Stimulated activated CD8-positive, alpha-beta memory T cell treated with anti-CD3 and anti-CD28 coated beads, Interleukin-4, amount 100 ng/mL, for 1 hour (primary cell): ENCODE measurements at places on chromosomes 5 and 9.

DNA sequence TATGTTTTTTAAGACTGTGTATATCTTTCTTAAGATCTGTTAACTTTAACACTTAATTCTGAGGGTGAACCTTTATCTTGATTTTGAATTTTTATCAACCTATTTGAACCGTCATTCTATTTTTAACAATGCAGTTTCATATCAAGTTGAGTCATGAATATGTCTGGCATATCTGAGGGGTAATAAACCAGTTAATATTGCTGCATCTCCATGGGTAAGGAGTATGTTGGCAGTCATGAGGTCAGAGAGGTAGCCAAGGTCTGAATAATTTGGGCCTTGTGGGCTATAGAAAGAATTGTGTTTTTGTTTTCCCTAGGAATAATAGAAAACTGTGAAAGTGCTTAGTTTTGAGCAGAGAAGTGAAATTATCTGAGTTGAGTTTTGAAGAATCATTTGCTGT lies 419.0 kb downstream of the PLK2 start:
- no peak for DNase-seq

- DNase-seq: no peak
Observed at GRCh38 chr5:14108170-14108996, 34.8 kb upstream of the TRIO start.

GRCh38 chr9:107409581-107410389 lies 79.8 kb downstream of the KLF4 start:
- DNase-seq: no peak

DNA sequence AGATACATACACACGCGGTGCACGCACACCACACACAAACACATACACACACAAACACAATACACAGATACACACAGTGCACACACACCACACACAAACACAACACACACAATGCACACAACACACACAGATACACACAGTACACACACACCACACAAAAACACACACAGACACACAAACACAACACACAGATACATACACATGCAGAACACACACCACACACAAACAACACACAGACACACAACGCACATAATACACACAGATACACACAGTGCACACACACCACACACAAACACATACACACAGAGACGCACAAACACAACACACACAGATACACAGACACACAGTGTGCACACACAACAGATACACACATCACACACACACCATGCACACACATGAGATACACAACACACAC lies 5.9 kb upstream of the CCDC187 start:
- no peak for DNase-seq

DNA sequence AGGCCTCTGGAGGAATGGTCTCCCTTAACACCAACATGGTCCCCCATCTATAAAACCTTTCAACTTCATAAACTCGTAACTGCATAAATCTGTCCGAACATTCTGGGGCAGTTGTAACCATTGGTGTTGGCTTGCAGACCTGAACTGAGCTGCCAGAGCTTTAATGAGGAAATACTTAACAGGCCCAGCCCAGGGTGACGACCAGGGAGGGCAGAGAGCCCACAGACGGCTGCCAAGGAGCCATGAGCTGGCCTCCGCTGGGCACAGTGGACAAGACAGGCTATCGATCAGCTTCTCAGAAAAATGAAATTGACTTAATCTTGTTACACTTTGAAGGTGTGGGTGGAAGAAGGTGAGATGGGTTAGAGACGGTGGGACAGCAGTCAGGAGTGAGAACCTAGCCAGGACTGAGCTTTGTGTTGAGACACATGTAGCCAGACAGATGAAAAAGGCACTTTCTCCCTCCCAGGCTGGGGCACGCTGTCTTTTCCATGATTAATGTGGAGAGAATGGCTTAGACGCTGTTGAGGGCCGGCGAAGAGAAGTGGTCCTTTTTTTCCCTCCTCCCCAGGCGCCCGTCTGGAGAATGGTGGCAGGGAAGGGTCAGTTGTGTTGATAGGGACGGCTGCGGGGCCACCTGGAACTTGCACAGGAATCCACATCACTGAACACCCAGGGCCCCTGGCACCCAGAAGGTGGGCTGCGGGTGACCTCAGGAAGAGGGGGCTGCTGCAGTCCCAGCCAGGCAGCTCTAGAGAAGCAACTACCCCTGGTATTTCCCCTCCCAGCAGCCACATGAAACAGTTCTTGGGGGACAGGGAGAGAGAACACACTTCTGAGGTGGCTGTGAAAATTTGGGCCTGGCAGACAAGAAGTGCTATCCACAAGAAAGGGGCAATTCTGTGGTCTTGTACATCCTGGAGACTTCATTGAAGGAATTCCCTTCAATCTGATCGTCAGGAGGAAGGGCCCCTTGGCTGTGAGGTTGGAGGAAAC lies 27.3 kb upstream of the TCOF1 start:
- no peak for DNase-seq

- no peak for DNase-seq
Observed at GRCh38 chr5:176768174-176768970, 42.0 kb upstream of the UNC5A start.

GRCh38 chr5:31987985-31988710 lies 186.0 kb downstream of the GOLPH3 start:
- no peak for DNase-seq

- DNase-seq: no peak
Observed at GRCh38 chr5:150066901-150067396, 19.4 kb downstream of the CSF1R start.

- DNase-seq: no peak
Observed at GRCh38 chr5:149445739-149446369, 66.8 kb upstream of the IL17B start.

DNA sequence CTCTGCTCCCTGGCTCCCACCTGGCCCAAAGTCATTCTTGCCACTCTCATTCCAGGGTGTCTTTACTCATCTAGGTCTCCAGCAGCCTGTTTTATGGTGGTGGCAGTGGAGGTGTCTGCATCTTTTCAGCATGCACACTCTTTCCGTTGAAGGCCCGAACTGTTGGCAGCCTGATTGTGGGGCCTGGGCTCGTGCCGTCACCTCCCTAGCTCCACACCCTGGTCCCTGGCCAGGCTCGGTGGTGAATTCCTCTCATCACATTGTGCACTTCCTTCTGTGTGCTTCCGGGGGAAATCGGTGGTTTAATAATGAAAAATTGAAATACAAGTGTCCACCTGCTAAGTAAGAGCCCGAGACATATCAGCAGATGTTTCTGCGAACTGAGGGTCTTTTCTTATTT lies 214.3 kb downstream of the TRIO start:
- DNase-seq: no peak

DNA sequence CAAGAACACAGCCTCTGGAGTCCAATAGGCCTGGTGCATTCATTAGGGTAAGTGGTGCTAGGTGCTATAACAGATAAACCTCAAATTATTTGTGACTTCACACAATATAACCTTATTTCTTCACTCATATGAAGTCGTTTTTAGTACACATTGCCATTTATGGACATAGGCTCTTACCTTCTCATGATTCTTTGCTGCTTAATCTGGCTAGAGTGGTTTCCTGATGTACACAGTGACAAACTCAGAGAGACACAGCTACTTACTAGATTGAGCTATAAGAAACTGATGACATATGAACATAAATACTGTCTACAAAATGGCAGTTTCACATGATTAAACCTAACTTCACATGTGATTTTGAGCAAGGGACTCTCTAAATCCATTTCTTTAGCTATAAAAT lies 14.2 kb upstream of the SUB1 start:
- DNase-seq: no peak

GRCh38 chr9:684941-685340 lies 156.6 kb upstream of the DMRT1 start:
- DNase-seq: no peak

GRCh38 chr5:1001406-1002270 lies 7.0 kb upstream of the NKD2 start:
- no peak for DNase-seq

DNA sequence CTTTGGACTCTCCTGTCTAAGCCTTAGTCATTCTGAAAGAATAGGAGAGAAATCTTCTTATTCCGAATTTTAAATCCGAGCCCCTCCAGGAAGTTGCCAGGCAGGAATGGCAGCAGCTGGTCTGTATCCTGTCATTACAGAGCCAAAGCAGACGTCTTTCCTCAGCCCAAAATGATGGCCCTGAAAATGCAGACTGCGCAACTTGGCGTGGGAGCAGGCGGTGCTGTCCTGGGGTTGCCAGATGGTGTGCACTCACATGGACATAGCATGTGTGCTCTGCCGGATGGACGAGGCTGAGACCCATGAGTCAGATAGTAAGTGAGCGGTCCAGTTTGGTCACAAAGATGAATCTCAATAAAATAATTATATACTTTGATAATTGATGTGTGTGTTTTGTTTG lies 410.4 kb downstream of the KCTD16 start:
- DNase-seq: no peak

- DNase-seq: no peak
Observed at GRCh38 chr9:19102181-19102630, 498 bp downstream of the HAUS6 start.

DNA sequence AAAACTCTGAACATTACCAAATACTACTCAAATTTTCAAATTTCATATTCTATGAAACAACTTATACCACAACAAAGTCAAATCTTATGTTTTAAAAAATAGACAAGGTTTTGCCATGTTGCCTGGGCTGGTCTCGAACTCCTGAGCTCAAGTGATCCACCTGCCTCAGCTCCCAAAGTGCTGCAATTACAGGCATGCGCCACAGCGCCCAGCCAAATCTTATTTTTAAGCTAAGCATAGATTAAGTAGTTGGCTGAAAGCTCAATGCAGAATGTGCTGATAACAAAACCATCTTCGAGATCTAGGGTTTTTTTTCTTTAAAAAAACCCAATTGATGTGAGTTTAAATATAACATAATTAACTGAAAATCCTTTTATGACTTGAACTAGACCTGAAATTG lies 6.4 kb downstream of the LMBRD2 start:
- no peak for DNase-seq

DNA sequence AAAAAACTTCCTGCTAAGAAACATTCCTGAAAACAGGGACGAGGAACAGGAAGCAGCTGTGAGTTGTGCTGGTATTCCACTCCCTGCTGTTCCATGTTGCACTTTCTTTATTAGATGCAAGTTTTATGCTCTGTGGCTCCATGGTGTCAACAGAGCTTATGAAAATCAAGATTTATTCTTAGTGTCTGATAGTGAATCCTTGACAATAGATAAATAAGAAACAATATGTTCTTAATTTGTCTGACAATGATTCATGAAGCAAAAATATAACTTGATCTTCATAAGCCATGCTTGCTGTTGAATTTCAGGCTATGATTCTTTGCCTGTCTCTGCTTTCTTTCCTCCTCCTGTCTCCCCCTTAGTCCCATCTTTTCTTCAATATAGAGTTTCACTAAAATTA lies 119.6 kb downstream of the DROSHA start:
- DNase-seq: no peak

DNA sequence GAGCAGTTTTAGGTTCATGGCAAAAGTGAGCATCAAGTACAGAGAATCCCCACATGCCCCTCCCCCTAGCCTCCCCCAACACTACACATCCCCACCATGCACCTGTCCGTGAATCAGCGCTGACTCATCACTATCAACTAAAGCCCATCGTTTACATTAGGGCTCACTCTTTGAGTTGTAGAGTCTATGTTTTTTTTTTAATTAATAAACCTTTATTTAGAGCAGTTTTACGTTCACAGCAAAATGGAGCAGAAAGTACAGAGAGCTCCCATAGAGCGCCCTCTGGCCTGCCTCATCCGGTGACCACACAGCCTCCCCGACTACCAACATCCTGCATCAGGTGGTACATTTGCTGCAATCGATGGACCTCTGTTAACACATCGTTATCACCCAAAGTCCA lies 47.9 kb upstream of the UNC5A start:
- no peak for DNase-seq

GRCh38 chr5:61229416-61229815 lies 67.1 kb upstream of the SMIM15 start:
- no peak for DNase-seq

DNA sequence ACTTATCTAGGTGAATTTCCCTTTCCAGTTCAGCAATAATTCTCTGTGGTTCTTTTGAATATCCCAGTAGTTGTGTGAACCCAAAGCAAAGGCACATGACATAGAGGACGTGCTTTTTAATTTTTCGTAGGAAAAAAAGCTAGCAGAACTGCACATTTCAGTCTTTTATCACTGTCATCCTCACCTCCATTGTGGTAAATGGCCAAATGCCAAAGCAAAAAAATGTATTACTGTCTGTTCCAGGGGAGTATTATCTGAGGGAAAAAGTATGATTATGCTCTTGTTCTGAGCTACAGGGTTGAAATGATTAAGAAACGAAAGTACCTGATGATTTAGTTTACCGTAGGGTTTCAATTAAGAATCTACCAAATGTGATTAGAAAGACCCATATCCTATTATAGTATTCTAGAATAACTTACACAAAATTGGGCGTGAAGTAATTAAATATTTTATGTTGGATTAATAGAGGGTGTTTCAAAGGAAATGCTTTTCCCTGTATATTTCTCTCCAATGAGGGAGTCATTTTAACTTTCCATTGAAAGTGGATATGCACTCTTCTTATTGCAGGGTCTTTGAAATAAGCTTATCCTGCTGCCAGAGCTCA lies 62.7 kb downstream of the CAVIN4 start:
- DNase-seq: no peak

DNA sequence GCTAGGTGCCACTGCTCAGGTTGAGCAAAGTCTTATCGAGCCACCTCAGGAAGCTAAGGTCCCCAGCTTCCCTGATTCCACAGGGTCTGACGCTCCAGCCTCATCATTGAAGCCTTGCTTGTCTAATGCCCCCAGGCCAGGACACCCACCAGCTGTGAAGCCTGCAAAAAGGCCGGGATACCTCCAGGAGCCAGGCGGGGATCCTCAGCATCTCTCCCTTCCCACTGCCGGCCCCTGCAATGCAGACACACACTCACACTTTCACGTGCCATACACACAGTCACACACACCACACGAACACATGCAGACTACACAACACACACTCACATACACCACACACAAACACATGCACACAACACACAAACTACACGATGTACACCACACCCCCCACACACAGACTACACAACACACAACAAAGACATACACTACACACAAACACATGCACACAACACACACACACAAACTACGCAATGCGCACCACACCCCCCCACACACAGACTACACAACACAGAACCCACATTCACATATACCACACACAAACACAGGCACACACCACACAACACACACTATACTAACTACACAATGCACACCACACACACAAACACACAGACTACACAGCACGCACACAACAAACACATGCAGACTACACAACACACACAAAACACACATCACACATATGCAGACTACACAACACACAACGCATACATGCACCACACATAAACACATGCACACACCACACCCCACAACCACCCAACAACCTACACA lies 17.8 kb upstream of the S1PR3 start:
- no peak for DNase-seq

GRCh38 chr5:120260651-120261050 lies 203.4 kb upstream of the PRR16 start:
- no peak for DNase-seq

GRCh38 chr9:132040246-132040645 lies 39.4 kb downstream of the MED27 start:
- DNase-seq: no peak

GRCh38 chr9:125495172-125496119 lies 211.6 kb downstream of the MAPKAP1 start:
- DNase-seq: no peak

GRCh38 chr9:36142510-36143244 lies 6.1 kb downstream of the GLIPR2 start:
- no peak for DNase-seq

- DNase-seq: no peak
Observed at GRCh38 chr9:105128908-105129600, 115.4 kb upstream of the SLC44A1 start.

GRCh38 chr9:17064558-17064957 lies 70.3 kb upstream of the CNTLN start:
- no peak for DNase-seq
